ENCODE measurements at places on chromosomes 2 and 18. TPM values are rescaled to one million over a fixed set of nuclear protein-coding genes. Genes with fewer than 3 reads are reported as not detected.

DNA sequence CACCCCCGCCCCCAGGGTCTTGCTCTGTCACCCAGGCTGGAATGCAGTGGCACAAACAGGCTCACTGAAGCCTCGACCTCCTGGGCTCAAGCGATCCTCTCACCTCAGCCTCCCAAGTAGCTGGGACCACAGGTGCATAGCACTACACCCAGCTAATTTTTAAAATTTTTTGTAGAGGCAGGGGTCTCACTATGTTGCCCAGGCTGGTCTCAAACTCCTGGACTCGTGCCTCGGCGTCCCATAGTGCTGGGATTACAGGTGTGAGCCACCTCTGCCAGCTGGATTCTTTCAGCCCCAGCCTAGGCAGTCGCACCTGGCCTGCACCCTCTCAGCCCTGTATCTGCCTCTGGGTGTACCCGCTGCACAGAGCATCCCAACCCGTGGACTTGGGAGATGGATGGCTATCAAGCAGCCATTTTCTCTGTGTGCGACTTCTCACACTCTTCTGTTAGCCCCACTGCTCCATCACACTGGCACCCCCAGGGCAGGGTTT, 166.4 kb upstream of the HAAO start:
- no peak for DNase-seq

DNA sequence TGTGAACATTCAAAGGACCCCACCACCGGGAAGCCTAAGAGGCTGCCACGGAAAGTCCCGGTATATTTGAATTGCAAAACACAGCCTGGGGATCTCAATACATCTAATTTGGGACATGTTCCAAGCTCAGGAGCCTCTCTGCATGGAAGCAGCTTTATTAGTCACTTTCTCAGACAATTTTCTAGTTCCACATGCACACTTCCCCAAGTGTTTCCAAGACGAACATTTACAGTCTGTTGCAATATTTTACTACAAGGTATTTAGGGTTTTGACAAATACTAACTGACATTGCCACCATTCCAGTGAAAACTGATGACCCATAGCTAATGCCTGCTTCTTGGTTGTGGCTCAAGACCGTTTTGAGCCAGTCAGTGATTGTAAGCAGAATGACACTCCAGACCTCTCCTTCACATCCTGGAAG, 145.3 kb downstream of the NCKAP5 start:
- DNase-seq = no peak

DNA sequence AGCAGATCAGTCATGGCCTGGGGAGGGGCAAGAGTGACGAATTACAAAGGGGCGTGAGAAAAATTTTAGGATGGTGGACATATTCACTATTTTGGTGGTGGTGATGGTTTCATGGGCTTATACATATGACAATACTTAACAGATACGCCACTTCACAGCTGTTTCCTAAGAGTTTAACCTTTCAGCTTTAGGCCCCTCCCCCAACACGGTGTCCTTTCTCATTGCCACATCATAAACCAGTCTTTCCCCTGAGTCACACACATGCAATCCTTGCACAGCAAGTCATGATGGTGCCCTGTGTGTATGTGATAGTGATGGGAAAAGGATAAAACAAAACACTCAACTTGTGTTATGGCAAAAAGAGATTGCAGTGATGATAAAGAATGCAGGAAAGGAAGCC, 47.6 kb upstream of the IL1R1 start:
- DNase-seq = no peak

GRCh38 chr18:679516-679915, 22.1 kb downstream of the TYMS start:
- DNase-seq = no peak

DNA sequence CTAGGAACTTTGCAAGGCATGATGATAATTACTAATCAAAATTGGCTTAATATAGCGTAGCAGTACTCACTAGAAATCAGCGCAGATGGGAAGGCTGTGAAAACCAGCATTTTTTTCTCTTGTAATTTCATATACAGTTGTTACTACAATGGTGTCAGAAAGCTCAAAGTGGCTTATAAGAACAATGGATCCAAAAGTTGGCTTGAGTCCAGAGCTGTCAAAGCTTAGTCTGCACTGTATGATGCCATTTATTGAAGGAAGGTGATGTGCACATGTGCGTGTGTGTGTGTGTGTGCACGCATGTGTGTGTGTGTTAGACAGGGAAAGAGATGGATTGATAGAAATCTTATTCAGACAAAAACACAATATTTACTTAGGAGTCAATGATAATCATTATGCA, 341.3 kb downstream of the TGIF1 start:
- DNase-seq = no peak

DNA sequence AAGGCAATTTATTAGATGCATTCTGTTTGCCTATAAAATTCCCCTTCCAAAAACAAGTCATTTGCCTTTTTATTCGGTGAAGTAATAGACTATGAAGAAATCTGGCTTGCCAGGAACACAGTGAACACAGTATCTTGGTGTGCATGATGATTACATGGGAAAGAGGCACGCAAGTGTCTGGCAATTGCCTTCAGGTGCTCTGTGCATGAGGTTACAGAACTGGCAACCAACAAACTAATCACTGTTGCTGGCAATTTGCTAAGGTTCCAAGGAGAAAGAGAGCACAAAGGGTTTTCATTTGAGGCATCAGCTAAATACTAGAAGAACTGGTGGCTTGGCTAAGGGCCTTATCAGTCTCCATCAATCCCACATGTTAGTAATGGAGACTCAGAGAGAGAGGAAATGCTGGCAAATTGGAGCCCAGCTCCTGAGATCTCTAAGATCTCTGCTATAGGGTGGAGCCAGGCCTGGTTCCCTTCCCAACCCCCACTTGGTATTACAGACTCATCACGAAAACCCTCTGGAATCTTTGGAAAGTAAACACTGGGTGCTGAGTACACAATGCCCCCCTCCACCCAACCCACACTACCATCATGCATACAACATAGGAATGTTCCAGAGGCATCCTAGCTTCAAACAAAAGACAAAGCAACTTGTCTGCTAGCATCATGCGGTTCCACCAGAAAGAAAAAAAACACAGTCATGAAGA, 10.4 kb downstream of the RNF152 start:
- no peak for DNase-seq

GRCh38 chr2:118837621-118838020, 9.8 kb downstream of the EN1 start:
- no peak for DNase-seq

- DNase-seq = no peak
Observed at GRCh38 chr2:38876407-38876806, 631 bp downstream of the MORN2 start.

DNA sequence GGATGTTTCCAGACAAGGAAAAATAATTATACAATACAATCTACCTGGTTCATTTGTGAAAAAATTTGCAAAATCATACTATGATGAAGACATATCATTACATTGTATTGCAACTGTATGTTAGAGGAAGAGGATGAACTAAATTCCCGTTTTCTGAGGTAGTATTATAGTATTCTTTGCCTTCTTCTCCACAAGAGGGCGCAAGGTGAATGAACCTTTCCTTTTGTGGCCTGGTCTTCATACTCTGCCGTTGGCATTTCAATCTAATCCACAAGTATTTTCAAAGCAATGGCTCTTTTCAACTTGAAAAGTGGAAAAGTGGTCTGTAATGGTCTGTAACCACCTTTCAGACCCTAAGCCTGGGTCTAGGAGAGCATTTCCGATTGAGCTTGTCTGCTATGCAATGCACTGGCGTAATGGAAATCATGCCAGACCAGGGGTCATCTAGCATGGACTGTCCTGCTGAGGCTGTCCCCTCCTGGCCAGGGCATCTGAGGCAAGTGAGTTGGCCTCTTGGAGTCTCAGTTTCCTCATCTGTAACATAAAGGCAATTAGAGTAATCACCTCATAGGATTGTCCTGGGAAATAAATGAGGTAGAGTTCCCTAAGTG, 30.8 kb upstream of the ZNF396 start:
- no peak for DNase-seq

SERPINB13 gene
- total RNA-seq = not detected

MRO gene
- not detected for total RNA-seq

UGT1A7 gene
- total RNA-seq = 0.12 TPM

FER1L5 gene
- not detected for total RNA-seq
